ENCODE measurements at places on chromosomes 7 and 10.

- no peak for DNase-seq
Measured at GRCh38 chr10:92897916-92898315, 49.6 kb downstream of the EXOC6 start.

- no peak for DNase-seq
Measured at GRCh38 chr7:96739609-96740008, 30.0 kb upstream of the SEM1 start.

DNA sequence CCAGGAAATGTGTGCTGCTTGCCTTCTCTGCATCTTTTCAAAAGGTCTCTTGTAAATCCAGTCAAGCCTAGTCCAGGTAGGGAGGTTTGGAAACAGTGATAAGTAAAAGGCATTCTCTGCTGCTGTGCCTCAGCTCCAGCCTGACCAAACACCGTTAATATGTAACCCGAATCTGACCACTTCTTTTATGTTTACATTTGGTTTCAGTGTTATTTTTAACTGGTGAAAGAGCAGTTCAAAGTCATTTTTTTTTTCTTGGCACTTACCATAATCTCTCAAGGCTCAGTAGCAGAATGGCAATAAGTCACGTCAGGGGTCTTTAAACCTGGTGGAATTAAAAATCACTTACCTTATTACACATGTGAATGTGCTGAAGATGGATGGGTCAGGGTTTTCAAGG lies 216.8 kb downstream of the PTEN start:
- no peak for DNase-seq

- no peak for DNase-seq
Measured at GRCh38 chr7:7761340-7761973, 43.0 kb upstream of the RPA3 start.

DNA sequence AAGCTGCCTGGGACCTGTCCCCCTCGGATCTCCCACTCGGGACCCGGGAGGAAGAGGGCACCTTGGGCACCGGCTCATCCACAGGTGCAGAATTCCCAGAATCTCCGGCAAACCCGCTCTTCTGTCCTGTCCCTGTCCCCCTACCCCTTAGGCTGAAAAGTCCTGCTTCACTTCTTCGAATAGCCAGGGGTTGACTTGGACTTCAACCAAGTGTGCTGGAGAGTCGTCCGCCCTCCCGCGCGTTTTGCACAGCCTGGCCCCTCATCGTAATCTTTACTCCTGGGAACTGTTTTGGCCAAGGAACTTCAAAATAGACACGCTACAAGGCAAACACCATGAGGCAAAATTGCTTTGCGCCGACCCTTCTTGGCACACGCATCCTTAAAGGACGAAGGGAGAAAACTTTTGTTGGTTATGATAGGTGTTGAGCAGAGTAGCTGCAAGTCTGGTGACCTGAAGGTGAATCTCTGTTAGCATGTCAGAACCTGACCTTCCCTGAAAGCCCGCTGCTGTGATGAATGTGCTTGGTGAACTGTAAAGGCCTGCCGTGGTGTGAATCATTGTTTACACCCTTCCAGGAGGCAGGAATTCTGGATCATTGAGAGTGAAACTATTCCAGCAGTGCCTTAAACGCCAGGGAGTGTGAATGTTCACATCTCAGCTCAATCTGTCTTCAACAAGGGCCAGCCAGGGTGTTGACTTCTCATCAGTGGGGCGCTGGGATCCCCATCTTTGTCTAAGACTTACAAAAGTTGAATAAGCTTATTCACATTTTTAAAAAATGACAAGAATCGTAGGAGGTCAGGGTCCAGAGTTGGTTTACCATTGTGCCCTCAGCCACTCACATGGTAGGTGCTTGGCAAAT lies 589 bp upstream of the RAPGEF5 start:
- DNase-seq, result no peak

DNA sequence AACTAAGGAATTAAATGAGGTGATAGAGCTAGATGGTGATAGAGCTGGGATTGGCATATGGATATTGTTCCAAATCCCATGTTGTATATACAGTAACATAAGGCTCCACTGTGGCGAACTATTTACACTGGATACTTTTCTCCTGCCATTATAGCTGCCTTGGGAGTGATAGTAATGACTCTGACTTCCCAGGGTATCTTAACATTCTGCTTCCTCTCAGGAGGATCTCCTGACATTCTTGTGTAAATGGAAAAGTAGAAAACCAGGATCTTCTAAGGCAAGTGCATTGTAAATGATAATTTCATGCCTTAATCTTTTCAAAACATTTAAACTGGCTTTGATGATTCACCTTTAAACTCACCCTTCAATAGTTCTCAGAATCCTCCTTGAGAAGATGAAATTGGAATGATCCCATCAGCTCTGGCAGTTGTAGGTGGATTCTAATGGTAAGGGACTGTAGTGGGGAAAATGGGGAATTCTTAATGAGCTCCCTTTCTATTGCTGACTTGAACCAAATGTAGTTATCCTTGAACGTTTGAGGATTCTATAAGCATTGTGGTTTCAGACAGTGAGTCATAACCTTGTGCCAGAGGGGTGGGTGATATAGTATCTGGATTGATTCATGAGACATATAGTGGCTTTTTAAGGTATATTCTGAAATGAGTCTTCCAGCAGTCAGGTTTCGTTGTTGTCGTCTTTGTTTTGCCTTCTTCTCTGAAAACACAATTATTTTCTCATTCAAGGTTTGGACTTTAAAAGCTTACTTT lies 450.0 kb downstream of the SUGCT start:
- no peak for DNase-seq

DNA sequence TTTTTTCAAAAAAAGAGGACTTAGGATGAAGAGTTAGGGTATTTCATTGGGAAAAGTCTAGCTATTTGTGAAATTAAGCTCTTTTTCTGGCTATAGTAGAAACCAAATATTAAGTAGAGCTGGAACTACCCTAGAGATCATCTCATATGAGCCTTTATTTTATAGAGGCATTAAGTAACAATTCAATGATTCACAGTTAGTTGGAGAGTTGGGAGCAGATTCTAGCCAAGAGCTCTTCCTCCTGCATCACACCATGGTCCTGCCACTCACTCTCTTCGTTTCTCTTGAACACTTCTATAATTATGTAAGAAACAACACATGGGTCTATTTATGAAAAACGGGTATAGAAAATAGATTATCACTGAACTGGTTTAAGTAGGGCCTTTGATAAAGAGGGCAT lies 76.1 kb upstream of the ANK3 start:
- DNase-seq, result no peak

- DNase-seq, result no peak
Measured at GRCh38 chr10:75928231-75928630, 496.8 kb downstream of the LRMDA start.

- peak; percentile 35 for DNase-seq
Measured at GRCh38 chr7:107463139-107464078, 6.4 kb upstream of the GPR22 start.
